ENCODE measurements at places on chromosomes 16 and 17.

DNA sequence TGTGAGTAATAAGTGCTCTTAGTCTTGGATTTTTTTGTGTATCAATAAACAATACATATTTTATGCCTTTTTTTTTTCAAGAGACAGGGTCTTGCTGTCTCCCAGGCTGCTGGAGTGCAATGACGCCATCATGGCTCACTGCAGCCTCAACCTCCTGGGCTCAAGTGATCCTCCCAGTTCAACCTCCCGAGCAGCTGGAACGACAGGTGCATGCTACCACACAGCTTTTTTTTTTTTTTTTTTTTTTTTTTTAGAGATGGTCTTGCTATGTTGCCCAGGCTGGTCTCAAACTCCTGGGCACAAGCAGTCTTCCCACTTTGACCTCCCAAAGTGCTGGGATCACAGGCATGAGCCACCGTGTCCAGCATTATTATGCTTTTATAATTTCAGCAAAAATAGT is 13.0 kb downstream of the ACSF2 start:
- no peak for DNase-seq
- H3K27me3 ChIP-seq, result no peaks in the 10 kb centered on the region
- no peak overlapping the region for H3K27ac ChIP-seq
- no peak overlapping the region for H3K4me3 ChIP-seq
- peaks cover 3% of the 10 kb centered on the region for H3K4me1 ChIP-seq
- no peaks in the 10 kb centered on the region for H3K36me3 ChIP-seq

DNA sequence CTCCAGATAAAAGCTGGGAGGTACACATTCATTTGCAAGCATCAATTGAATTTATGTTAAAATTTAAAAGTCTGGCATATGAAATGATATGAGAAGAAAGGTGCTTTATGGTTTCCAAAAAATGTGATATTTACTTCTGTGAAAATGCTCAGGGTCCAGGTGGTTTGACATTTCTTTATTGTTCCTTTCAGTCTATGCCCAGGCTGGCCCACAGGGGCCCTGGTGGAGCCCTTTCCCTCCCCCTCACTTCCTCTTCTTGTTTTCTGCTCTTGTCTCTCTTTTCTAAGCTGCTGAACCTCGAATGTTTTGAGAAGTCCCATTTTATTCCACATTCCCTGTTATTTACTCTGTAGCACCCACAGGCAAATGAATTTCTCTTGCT is 127.8 kb downstream of the HS3ST3B1 start:
- no peak for DNase-seq
- H3K4me3 ChIP-seq, result no peak overlapping the region
- no peaks in the 10 kb centered on the region for H3K27me3 ChIP-seq
- H3K27ac ChIP-seq, result peak overlapping the region; percentile 47
- H3K36me3 ChIP-seq, result no peaks in the 10 kb centered on the region
- H3K4me1 ChIP-seq, result peaks cover 11% of the 10 kb centered on the region

DNA sequence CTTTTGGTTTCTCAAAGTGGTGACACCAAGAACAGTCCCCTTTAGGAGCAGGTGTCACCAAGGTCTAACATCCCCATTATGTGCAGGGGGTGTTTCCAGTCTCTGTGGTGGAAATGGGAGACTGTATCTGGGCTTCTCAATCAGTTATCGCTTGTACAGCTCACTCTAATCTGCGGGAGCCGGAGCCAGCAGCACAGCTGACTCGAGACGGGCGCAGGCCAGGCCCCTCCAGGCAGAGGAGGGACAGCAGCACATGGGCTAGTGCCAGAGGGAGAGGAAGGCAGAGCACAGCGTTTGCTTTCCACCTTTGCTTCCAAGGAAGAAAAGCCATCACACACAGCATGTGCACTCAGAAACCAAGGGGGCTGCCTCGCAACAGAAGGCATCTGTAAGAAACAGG is 91.2 kb upstream of the CREBBP start:
- H3K27ac ChIP-seq, result peak overlapping the region; percentile 71
- no peaks in the 10 kb centered on the region for H3K27me3 ChIP-seq
- no peaks in the 10 kb centered on the region for H3K4me1 ChIP-seq
- H3K4me3 ChIP-seq, result no peak overlapping the region
- DNase-seq, result no peak

DNA sequence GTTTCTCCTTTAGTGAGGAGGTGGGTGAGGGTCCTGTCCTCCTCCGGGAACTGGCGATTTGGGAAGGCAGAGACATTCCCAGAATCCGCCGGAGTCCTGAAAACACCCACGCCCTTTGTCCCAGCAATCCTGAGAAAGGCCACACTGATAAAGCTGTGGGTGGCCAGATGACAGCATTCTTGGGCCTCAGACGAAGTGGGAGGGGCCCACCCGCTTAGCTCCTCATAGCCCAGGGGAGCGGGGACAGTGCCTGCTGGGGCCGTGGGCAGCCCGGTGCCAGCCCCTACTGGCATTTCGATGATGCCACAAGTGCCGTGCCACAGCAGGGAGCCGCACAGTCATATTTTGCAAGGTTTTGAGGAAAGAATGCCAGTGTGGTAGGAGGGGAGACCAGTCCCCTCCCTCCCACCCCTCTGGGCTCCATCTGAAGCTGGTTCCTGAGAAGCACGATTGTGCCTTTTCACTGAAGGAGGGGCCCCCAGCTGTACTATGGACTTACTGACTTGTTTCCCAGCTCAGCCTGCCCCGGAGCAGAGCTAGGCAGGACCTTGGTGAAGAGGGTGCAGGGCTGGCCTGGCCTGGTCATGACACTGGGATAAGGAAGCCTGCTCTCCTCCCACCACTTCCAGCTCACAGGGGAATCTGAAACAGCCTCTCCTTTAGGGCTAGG is 20.9 kb upstream of the MPRIP start:
- no peak overlapping the region for H3K4me3 ChIP-seq
- no peak for DNase-seq
- peaks cover 12% of the 10 kb centered on the region for H3K4me1 ChIP-seq
- H3K36me3 ChIP-seq, result no peaks in the 10 kb centered on the region
- H3K27ac ChIP-seq, result no peak overlapping the region
- no peaks in the 10 kb centered on the region for H3K27me3 ChIP-seq

DNA sequence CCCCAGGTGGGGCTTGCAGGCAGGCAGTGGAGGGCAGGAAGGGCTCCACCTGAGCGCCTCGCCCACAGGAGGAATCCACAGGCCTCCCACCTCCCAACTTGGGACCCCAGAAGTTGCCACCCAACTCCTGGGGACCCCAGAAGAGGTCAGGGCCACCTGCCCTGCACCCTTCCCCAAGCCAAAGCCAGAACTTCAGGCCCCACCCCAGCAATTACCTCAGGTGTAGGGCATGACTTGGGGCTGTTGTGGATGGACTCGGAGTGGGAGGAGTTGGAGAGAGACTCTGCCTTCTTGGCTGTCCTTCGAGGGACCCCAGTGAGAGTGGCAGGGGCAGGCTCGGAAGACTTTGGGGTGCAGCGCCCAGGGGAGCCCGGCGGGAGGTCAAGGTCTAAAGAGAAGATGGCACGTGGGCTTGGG is 10.5 kb downstream of the TSPOAP1 start:
- peaks cover 18% of the 10 kb centered on the region for H3K4me1 ChIP-seq
- peaks cover 2% of the 10 kb centered on the region for H3K36me3 ChIP-seq
- DNase-seq, result no peak
- no peak overlapping the region for H3K27ac ChIP-seq

DNA sequence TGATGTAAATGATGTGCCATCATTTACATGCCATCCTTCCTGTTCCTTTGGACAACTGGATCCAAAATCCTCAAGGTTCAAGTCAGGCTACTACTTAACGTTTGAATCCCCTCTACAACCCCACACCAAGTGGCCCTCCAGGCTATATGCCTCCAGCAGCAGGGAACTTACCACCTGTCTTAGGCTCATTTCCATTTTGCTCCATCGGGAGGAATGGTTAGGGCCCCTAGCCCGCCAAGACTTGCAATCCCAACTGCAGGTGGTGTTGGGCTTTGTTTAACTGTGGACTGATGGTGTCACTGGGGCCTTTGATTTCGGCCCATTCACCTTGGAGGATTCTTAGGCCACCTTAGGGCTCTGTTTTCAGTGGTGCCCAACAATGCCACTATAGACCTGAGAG is 9.7 kb downstream of the HNF1B start:
- H3K4me1 ChIP-seq, result peaks cover 1% of the 10 kb centered on the region
- no peaks in the 10 kb centered on the region for H3K36me3 ChIP-seq
- H3K27me3 ChIP-seq, result peaks cover 90% of the 10 kb centered on the region
- DNase-seq, result no peak
- H3K27ac ChIP-seq, result no peak overlapping the region

- H3K36me3 ChIP-seq, result no peaks in the 10 kb centered on the region
- no peaks in the 10 kb centered on the region for H3K27me3 ChIP-seq
- H3K4me3 ChIP-seq, result no peak overlapping the region
- DNase-seq, result no peak
Measured at GRCh38 chr16:53714205-53715022, 10.5 kb downstream of the FTO start.
